Progenitor cell of endocrine pancreas (in vitro differentiated cells): ENCODE measurements at places on chromosomes 7 and 10.

GRCh38 chr10:118271671-118272070 lies 70.5 kb downstream of the FAM204A start:
- peaks cover 51% of the 10 kb centered on the region for H3K27me3 ChIP-seq
- no peak overlapping the region for H3K27ac ChIP-seq
- no peak for DNase-seq
- H3K36me3 ChIP-seq, result no peaks in the 10 kb centered on the region
- H3K4me1 ChIP-seq, result peaks cover 4% of the 10 kb centered on the region

- no peak for DNase-seq
- H3K4me3 ChIP-seq, result no peak overlapping the region
- H3K27ac ChIP-seq, result no peak overlapping the region
- peaks cover 9% of the 10 kb centered on the region for H3K27me3 ChIP-seq
- peaks cover 14% of the 10 kb centered on the region for H3K4me1 ChIP-seq
Observed at GRCh38 chr10:14196113-14196512, 134.6 kb downstream of the FRMD4A start.

- H3K27ac ChIP-seq, result no peak overlapping the region
- H3K4me1 ChIP-seq, result no peaks in the 10 kb centered on the region
- no peak overlapping the region for H3K4me3 ChIP-seq
- H3K36me3 ChIP-seq, result no peaks in the 10 kb centered on the region
Observed at GRCh38 chr7:150857276-150858055, 5.1 kb downstream of the AOC1 start.

DNA sequence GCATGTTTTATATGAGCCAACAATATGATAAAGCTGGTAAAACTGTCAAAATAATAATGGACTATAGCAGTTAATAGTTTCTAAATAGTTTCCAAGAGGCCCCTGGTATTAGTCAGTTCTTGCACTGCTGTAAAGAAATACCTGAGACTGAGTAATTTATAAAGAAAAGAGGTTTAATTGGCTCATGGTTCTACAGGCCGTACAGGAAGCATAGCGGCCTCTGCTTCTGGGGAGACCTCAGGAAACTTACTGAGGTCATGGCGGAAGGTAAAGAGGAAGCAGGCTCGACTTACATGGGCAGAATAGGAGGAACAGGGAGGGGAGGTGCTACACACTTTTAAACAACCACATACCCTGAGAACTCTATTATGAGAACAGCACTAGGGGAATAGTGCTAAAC lies 104.6 kb downstream of the PPP1R9A start:
- H3K27ac ChIP-seq, result no peak overlapping the region
- H3K4me3 ChIP-seq, result no peak overlapping the region
- H3K4me1 ChIP-seq, result peaks cover 4% of the 10 kb centered on the region

GRCh38 chr10:68334672-68335467 lies 2.1 kb upstream of the PBLD start:
- H3K4me1 ChIP-seq, result peaks cover 44% of the 10 kb centered on the region
- no peak for DNase-seq
- H3K27ac ChIP-seq, result peak overlapping the region; percentile 84
- H3K27me3 ChIP-seq, result no peaks in the 10 kb centered on the region

DNA sequence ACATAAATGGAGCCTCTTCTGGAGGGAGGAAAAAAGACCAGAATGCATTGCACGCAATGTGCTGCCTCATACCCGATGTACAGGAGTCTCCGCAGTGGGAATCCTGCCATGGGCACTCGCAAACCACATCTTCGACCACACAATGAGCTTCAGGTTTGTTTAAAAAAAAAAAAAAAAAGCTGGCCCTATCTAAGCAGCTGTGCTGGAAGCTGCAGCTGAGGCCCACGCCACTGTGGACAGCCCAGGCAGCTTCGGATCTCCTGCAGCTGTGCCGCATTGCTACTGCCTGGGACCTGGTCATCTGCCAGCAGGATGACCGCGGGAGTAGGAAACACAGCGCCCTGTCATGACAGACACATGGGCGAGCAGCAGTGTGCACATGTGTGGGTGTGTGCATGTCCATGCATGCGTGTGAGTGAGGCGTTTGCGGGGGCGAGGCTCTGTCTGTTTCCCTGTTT lies 26.0 kb downstream of the EN2 start:
- H3K4me1 ChIP-seq, result peaks cover 4% of the 10 kb centered on the region
- peaks cover 76% of the 10 kb centered on the region for H3K27me3 ChIP-seq
- no peak for DNase-seq
- no peak overlapping the region for H3K4me3 ChIP-seq

DNA sequence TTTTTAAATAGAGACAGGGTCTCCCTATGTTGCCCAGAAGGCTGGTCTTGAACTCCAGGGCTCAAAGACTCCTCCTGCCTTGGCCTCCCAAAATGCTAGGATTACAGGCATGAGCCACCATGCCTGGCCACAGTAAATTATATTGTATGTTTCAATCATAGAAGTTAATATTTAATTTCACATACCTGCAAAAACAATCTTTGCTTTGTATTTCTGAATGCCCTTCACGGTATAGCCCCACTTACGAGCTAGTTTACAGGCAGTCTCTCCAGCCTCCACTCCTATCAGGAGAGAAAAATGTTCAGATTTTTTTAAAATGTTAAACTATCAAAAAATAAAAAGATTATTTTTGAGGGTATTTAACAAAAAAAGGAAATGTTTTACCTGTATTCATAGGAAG lies 10.4 kb downstream of the OAT start:
- no peaks in the 10 kb centered on the region for H3K27me3 ChIP-seq
- H3K27ac ChIP-seq, result no peak overlapping the region
- DNase-seq, result no peak

- H3K36me3 ChIP-seq, result no peaks in the 10 kb centered on the region
- no peak overlapping the region for H3K4me3 ChIP-seq
- DNase-seq, result no peak
- H3K4me1 ChIP-seq, result no peaks in the 10 kb centered on the region
- no peak overlapping the region for H3K27ac ChIP-seq
Observed at GRCh38 chr10:83915801-83916200, 223.5 kb upstream of the GHITM start.

- no peaks in the 10 kb centered on the region for H3K27me3 ChIP-seq
- H3K27ac ChIP-seq, result no peak overlapping the region
- no peak for DNase-seq
- no peaks in the 10 kb centered on the region for H3K36me3 ChIP-seq
Observed at GRCh38 chr10:34235164-34235832, 579.8 kb downstream of the PARD3 start.
